ENCODE measurements at places on chromosomes 6 and 20.

DNA sequence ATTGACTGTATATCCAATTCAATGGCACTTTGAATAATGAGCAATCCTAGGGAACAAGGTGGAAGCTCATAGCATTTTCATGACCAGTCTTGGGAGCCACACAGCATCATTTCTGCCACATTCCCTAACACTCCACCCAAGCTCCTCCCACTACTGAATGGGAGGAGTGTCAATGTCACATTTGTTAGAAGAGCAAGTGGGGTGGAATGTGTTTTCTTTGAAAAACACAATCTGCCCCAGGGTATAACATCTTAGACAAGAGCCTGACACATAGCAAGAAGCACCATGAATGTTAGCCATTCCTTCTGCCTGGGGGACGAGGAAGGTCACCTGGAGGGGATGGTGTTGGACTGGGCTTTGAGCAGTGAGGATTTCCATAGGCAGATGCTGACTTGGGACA is 258.3 kb upstream of the PMEPA1 start:
- no peak for DNase-seq

DNA sequence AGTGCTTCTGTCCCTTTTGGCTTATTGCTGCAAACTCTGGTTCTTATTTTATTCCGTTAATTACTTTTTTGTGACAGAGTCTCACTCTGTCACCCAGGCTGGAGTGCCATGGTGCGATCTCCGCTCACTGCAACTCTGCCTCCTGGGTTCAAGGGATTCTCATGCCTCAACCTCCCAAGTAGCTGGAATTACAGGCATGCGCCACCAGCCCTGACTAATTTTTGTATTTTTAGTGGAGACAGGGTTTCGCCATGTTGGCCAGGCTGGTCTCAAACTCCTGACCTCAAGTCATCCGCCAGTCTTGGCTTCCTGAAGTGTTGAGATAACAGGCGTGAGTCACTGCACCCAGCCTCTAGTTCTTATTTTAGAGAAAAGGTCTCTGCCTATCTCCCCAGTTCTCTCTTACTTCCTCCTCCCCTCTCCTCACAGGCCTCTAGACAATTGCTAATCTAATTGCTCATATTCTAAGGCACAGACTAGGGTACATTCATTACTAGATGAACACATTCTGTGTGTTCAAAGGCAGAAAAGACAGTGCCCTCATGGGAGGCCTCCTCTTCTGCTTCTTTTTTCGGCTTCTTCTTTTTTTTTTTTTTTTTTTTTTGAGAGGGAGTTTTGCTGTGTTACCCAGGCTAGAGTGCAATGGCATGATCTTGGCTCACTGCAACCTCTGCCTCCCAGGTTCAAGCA is 27.0 kb downstream of the EDEM2 start:
- DNase-seq: no peak

DNA sequence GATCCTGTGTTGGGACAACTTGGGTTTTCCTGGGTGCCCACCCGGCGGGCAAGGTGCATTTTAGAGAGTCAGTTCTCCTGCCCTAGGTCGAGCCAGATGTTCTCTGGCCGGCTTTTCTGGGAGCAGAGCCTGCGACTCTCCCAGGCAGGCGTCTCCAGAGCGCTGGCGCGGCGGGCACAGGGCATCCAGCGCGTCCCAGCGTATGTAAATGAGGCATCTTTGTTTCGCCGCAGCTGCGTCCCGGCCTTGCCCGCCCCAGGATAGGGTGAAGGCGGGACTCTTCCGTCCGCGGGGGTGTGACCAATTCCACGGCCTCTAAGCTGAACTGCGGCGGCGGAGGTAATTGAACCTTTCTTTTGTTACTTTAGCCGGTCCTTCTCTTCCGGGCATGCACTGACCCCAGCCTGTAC is 9.1 kb downstream of the GRIK2 start:
- DNase-seq: peak; percentile 82

- no peak for DNase-seq
Observed at GRCh38 chr20:62390317-62391164, 3.6 kb downstream of the RPS21 start.

GRCh38 chr6:3825851-3826581 is 23.2 kb upstream of the FAM50B start:
- no peak for DNase-seq

DNA sequence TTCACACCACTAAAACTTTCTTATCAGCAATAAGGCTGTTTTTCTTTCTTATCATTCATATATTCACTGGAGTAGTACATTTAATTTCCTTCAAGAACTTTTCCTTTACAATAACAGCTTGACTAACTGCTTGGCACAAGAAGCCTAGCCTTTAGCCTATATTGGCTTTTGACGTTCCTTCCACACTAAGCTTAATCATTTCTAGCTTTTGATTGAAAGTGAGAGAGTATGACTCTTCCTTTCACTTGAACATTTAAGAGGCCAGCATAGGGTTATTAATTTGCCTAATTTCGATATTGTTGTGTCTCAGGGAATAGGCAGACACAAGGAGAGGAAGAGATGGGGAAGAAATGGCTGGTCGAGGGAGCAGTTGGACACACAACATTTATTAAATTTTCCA is 23.6 kb downstream of the THEMIS start:
- DNase-seq: no peak

DNA sequence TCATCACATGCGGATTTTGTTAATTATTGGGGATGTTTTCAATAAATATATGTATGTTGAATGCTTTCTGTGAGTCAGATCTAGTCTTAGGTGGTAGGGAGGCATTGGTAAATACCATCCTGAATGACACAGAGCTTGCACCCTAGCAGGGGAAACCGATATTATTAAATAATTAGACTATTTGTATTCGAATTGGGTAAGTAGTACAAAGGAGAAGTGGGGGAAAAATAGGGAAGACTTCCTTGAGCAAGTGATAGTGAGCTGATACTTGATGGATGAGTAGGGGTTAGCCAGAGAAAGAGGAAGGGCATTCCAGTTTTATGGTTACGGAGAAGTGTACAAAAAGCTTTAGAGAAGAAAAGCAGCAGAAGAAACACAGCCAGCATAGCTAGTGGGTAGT is 1.5 kb downstream of the RIOK1 start:
- no peak for DNase-seq

GRCh38 chr20:17708675-17709360 is 9.1 kb downstream of the BANF2 start:
- DNase-seq: no peak

GRCh38 chr6:17688481-17688880 is 18.2 kb downstream of the NUP153 start:
- DNase-seq: no peak

GRCh38 chr6:7157752-7158616 is 50.2 kb downstream of the RREB1 start:
- DNase-seq: no peak

DNA sequence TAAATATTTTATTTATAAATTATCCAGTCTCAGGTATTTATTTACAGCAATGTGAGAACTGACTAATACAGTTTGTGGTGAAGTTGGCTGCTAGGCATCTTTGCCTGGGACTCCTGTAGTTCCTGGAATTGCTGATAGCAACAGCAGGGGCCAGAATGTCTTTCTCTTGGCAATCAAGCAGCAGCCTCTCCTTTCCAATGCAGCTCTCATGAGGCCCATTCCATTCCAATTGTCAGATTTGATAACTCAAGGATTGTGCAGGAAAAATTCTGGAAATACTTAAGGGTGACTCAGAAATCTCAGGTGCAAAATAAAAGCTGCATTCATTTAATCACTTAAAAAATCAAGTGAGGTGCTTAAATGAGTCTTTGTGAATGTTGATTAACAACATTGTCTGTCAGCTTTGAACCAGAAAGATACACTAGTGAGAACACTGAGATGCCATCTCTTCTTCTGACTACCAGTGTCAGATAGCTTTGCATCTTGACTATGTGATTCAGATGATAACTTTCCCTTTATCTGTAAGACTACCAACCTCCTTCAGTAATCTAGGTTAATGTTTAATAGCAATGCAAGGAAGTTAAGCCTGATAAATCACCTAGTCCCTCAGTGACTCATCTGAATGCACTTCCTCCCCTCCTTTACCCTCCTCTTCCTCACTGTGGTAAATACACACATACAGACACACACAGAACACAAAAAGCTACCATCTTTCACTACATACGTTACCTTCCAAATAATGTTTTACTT is 32.1 kb upstream of the COL21A1 start:
- DNase-seq: no peak

DNA sequence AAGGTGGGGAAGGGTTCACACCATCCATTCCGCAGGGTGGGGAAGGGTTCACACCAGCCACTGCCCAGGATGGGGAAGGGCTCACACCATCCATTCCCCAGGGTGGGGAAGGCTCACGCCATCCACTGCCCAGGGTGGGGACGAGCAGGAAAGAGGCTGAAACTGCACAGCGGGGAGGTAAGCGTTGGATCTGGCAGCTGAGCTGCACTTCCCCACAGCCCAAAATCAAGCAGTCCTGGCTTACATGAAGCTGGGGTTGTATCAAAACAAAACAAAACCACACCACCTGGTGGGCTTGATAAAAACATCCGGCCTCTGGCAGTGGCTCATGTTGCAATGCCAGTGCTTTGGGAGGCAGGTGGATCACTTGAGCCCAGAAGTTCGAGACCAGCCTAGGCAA is 268.5 kb downstream of the TAF4 start:
- peak; percentile 51 for DNase-seq

DNA sequence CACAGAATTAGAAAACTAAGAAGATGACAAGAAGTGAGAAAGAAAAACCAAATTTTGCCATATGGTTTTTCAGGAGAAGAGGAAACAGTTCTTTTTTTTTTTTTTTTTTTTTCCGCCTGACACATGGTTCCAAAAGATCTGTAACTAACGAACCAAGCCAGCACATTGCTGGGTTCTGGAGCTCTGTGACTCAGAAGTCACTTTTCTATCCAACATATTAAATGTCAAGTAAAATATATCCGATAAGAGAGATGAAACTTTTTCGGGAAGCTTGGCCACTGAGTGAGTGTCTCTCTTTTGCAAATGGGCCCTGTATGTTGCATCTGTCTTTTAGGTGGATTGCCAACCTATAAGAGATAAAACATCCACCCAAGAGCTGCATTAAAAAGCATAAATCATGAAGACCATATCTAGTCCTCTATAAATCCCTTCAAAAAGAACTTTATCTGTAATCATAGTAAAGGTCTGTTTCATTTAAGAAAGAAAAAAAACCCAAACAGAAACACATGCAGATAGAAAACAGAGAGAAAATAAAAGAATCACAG is 4.6 kb downstream of the METTL24 start:
- no peak for DNase-seq

DNA sequence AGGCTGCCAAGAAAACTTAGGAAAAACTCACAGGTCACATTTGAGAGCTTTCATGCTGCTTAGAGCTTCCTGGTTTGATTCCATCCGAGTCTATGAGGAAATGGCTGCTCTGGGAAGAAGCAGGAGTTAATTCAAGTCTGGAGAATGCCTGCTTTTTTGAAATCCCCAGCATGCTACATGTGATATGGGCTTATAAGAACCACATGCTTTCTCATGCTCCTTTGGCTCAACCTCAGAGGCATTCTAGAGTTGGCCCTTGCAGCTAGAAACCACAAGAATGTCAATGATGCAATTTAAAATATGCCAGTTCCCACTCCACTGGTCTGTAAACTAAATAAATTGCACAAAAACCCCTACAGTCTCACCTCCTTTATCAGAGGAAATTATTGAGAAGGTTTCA is 142.9 kb upstream of the OLIG3 start:
- DNase-seq: no peak

- no peak for DNase-seq
Observed at GRCh38 chr20:11111191-11111590, 437.4 kb upstream of the JAG1 start.

GRCh38 chr20:46963758-46964617 is 69.3 kb downstream of the EYA2 start:
- peak; percentile 31 for DNase-seq

DNA sequence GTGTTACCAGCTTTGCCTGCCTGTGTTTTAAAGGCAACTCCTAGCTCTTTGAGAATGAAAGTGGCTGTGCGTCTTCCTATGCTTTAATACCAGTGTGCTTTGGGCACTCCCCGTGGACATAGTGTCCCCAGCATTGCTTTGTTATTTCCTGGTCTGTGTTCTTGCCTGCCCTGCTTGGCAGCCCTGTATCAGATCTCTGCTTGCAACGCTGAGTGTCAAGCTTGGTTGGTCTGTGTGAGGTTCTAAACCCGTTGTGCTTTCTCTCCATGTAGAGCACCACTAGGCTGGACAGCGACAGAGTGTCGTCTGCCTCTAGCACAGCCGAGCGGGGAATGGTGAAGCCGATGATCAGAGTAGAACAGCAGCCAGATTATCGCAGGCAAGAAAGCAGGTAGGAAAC is 80.2 kb downstream of the AFDN start:
- no peak for DNase-seq

DNA sequence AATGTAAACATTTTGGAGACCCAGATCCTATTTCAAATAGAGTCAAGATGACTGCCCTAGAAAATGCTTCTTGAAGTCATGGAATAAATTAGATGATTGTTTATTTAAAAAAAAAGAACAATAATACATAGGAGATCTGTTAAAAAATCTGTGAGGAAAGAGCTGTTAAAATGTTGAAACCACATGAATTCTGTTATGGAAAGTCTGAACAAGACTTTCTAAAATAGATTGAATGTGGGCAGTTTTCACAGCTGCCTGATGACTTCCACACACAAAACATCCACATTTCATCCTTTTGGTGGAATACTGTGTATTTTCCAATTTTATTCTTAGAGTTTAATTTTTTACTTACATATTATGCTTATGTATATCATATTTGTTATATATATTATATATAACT is 186.1 kb downstream of the LAMA2 start:
- DNase-seq: no peak

DNA sequence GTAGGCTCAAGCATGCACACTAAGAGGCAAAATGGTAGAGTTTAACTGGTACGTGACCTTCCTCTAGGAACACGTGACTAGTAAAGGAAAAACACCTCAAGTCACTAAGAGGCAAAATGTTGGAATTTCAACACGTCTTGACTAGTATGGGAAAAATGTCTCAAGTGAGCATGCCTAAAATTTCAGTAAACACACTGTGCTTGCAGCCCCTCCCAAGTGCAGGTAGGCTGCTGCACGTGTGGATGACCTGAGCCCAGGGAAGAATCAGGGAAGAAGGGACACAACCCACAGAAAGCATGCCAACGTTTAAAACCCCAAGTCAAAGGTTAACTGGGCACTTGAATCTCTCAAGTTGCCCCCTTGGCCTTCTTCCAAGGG is 162.2 kb downstream of the TENT5A start:
- no peak for DNase-seq

All from NCI-H1417 (cell line).